ENCODE measurements at places on chromosomes 2 and 18.

DNA sequence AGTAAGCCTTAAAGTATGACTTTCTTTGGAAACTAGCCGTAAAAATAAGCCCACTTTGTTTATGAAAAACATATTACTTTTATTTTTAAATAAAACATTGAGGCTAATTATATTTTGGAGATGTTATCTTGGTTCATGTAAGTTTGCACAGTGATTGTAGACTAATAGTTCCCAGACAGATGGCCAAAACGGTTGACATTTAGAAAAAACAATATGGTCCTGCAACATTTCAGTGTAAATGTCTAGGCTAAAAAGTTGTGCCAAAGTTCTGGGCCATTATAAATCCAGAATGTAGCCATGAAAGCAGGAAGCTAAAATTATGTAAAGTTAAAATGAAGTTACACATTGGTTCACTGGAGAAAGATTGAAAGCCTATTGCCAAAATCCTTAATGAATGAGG, 43.6 kb downstream of the SLC5A7 start:
- no peak for DNase-seq

- no peak for DNase-seq
Observed at GRCh38 chr2:14533131-14533757, 99.3 kb upstream of the LRATD1 start.

- no peak for DNase-seq
Observed at GRCh38 chr2:190996338-190996946, 17.5 kb downstream of the STAT1 start.

DNA sequence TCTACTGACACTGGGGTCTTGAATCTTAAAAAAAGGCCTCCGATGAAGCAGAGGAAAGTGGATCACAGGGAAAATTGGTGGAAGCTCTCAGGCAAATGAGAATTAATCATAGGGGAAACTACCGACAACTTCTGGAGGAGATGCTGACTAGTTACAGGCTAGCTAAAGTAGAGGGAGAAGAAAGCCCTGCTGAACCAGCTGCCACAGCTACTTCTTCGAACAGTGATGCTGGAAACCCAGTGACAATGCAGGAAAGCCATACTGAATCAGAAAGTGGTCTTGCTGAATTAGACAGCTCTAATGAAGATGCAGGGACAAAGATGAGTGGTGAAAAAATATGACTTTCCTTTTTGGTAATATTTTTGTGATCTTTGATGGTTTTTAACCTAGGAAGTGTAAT, 44.9 kb upstream of the SLC3A1 start:
- DNase-seq = no peak

GRCh38 chr2:158953926-158954763, 14.3 kb upstream of the TANC1 start:
- DNase-seq = peak; percentile 40

DNA sequence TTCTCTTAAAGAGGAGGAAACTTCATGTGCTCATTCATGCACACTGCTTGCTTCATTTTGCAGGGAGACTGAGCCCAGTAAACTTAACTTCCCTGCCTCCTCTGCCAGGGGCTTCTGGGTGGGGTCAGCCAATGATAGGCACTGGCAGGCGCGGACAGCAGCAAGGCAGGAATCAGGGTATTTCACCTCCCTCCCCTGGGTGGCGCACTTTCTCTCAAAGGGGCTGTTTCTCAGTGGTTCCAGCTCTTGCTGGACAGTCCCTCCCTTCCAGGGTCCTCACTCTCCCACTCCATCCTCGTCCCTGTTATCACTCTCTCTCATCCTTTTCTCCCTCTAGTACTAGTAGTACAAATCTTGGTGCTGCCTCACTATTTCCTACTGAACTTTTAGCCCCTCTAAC, 320.5 kb upstream of the ZNF521 start:
- no peak for DNase-seq

DNA sequence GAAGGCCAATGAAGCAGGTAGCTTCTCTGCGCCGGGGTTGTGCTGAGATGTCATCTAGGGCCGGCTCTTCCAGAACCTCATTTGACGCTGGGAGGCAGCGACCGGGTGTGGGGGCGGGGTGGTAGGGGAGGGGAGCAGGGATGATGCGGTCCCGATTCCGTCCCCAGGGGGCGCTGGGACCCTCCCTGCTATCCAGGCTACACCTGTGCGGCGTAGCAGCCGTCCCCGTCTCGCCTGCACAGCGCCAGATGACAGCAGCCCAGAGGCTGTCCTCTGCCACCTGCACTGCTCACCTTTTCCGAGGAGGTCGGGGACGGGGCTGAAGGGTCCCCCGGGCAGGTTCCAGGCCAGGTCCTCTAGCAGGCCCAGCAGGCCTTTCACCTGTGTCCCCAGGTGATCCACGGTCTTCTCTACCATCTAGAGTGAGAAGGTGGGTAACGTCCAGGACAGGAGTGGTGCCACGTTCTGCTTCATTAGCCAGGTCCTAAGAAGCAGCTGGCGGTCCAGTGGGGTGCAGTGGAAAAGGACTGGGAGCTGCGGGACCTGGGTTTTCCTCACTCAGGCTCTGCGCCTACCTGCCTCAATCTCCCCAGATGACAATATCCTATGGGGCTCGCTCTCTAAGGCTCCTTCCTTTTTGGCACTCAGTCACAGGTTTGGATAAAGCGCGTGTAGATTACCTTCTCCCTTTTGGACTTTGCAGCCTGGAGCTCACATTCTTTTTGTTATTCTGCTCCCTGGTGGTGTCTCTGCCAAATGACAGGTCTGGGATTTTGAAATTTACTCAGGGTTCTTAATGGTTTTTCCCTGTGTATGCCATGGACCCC, 56.0 kb upstream of the RAB6C start:
- peak; percentile 43 for DNase-seq

GRCh38 chr2:233829193-233830110, 24.9 kb downstream of the HJURP start:
- DNase-seq = peak; percentile 8

GRCh38 chr2:106805716-106806115, 80.3 kb downstream of the ST6GAL2 start:
- DNase-seq = no peak

- DNase-seq = no peak
Observed at GRCh38 chr2:23037596-23037995, 347.4 kb upstream of the KLHL29 start.

- no peak for DNase-seq
Observed at GRCh38 chr18:34802959-34803358, 92.9 kb downstream of the DTNA start.

- no peak for DNase-seq
Observed at GRCh38 chr2:45731141-45731540, 79.7 kb downstream of the PRKCE start.

GRCh38 chr2:147659051-147659450, 185.8 kb upstream of the ACVR2A start:
- no peak for DNase-seq

DNA sequence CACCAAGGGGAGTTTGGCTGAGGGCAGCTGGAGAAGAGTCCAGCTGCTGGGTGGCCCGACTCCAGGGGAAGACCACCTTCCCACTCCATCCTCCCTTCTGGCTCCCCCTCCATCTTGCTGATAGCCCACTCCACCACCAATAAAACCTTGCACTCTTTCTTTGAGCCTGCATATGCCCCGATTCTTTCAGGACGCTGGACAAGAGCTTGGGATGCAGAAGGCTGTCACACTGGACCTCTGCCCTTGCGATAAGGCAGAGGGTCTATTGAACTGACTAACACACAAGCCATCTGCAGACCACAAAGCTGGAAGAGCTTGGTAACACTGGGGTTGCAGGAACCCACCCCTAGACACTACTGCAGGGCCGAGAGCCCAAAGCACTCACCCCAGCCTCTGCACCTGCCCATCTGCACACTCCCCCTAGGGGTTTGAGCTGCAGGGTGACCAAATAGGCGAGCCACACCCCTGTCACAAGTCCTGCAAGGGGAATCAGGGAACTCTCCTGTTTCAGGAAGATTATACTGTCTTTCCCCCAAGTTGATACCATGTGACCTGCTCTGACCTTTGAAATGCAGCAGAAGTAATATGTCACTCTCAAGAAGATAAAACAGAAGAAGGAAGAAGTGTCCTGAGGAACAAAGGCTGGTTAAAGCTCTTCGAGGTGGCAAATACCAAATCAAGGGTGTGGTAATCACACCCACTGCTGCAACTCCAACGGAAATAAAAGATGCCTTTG, 70.5 kb downstream of the SMAD4 start:
- no peak for DNase-seq

DNA sequence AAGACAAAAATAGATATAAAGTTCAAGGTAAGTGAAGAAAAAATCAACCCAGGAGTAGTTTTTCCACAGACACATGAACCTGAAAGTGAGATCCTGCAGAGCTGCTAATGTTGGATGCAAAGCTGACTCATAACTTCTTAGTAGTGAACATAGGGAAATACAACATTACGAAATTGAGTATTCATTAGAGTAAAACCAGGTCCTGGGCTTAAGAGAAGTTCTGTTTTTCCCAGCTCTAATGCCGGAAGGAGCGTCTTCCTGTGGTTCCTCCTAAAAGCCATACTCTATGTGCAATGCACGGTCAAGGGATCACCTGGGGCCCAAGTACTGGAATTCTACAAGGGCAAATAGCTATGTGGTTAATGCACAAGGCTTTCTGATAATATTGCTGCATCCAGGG, 141.7 kb downstream of the RBMS1 start:
- DNase-seq = no peak

DNA sequence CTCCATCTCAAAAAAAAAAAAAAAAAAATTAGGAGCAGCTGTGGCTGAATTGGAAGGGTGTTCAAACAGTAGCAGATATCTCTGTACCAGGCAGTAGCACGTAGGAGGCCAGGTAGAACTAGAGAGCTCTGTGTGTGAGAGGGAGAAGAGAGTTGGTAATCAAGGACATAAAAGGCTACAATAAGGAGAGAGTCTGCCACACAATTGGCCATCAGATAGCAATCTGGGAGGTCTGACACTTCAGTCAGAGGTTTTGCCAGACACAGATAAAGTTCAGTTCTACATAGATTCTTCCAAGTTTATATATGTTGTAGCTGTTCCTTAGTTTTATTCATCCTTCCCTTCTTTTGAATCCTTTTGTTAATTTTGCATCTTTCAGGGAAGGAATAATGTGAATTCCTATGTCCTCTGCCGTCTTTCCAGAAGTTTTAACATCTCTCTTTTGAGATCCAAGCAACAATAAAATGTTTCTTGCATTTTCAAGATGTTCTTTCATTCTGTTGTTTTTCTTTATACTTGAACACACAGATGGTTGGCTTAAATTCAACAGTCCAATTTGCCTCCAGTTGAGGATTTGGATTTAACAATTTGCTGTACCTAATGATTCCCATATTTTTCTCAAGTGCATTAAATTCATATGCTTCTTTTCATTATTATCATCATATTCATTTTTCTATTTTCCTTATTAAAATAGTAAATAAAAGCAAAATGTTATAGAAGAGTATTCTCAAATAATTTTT, 600.3 kb upstream of the GCFC2 start:
- DNase-seq = no peak

DNA sequence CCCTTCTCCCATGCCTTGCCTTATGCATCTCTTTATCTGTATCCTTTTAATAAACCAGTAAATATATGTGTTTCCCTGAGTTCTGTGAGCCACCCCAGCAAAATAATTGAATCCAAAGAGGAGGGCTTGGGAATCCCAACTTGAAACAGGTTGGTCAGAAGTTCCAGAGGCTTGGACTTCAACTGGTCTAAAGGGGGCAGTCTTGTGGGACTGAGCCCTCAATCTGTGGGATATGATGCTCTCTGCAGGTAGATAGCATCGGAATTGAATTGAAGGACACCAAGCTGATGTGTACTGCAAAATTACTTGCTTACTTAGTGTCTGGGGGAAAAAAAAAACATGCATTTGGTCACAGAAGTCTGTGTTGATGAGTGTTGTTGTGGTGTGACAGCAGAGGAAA, 1033.5 kb upstream of the TMEFF2 start:
- DNase-seq = no peak

GRCh38 chr18:318791-319291, 51.0 kb upstream of the THOC1 start:
- no peak for DNase-seq

- DNase-seq = no peak
Observed at GRCh38 chr2:121501554-121501953, 29.1 kb upstream of the RNU4ATAC start.

DNA sequence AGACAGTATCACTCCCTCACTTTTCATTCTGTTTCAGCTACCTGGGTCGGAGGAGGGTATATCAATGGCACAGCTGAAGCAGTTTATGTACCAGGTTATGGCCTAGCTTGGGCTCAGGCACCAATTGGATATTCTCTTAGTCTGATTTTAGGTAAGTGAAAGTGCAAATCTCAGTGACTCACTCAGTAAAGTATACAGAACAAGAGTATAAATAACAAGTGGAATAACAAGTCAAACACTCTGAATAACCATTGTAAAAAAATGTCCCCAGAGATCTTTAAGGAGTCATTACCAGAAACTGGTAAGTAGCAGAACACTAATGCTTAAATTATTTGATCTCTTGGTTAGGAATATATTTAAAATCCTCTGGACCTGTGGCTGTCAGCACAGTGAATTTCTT, 5.7 kb downstream of the SLC5A7 start:
- DNase-seq = no peak

GRCh38 chr2:118301248-118301647, 213.0 kb downstream of the INSIG2 start:
- DNase-seq = no peak

DNA sequence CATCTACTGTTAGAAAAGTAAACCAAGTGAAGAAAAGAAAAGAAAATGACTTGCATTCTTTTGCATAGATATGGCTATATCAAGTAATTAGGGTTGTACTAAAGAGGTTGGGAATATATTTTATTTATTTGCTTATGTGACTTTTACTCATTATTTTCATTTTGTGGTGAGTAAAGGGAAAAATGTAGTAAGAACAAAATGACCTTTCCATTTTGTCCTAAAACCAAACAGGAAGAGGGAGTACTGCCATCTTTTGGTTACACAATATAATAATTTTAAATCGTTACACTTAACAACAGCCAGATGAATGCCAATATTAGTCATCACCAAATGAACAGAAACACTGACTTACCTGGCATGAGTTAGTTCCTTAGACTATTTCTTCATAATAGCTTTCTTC, 47.3 kb upstream of the NDUFV2 start:
- no peak for DNase-seq

- no peak for DNase-seq
Observed at GRCh38 chr2:180184506-180184905, 177.4 kb upstream of the CWC22 start.

DNA sequence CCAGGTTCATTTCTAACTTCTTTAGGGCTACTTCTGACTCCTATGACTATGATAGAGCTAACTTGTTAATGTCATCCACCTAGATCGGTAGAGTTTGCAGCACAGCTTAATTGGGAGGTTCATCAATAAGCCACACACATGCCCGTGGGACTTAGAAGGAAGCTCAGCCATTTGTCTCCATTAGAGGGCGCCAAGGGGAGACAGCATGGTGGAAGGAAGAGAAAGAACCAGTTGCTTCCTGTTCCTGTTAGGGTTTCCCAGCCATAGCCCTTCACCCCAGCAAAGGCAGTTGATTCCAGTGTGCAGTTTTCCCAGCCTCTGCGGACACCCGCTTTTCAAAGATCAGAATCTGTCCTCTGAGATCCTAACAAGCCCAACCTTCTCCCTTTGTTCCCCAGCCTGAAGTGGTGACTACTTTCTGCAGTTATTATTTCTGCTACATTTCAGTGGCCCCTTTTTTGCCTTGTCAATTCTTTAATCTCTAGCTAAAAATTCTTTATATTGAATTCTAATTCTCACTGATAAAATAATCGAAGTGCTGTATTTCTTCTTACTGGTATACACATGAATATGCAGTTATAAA, 30.3 kb downstream of the MAIP1 start:
- DNase-seq = peak; percentile 64
